ENCODE measurements at places on chromosomes 12 and 14.

- DNase-seq = no peak
These were observed 168.2 kb upstream of the SSTR1 start for GRCh38 chr14:38039496-38039895.

DNA sequence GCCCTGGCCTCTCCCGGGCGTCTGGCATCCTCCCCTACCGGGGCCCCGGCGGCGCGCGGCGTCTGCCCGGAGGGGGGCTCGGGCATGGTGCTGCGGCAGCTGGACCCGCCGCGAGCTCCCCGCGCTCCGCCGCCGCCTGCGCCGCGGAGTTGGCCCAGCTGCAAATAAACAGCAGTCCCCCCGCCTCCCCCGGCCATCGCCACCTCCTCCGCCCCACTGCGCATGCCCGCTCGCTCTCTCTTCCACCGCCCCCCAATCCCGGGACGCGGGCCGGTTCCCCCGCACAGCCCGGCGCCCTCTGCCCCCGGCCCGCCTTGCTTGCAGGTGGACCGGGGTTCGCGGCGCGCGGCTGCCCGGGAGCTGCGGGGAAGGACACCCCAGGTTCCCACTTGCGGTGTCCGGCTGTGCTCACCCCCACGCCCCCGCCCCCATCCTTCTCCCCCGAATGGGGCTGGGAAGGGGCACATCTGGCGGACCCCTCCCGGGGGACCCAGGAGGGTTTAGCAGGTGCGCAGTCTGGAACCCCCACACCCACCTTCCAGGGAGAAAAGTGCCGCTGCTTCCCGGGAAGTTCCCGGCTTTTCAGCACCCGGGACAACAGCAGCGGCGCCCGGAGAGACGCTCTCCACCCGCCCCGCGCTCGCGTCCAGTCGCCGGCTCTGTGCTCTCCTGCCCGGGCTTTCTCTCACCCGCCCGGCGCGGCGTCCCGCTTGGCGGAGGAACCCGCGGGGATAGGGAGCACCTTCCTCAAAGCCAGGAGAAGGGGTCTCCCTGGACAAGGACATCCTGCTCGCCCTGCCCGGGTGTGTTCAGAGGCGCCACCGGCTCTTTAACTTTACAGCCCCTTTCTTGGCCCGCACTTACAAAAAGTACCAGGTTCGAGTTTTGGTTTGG, at the start of gene TMTC1:
Gene TMTC1 (minus strand): TSS at position 170 of the 894 bp plus-strand sequence. CDS start 191 bp downstream, outside the sequence.
- DNase-seq = no peak

- no peak for DNase-seq
These were observed 28.0 kb downstream of the PTPRB start for GRCh38 chr12:70609203-70609602.

- DNase-seq = no peak
These were observed 5.4 kb downstream of the HSPB8 start for GRCh38 chr12:119183942-119184695.

All from memory B cell (primary cell).